Upper lobe of right lung (tissue), 1 donor: ENCODE measurements at places on chromosomes 6 and 20.

GRCh38 chr6:114431641-114432040 is 88.8 kb upstream of the HS3ST5 start:
- no peak for DNase-seq

DNA sequence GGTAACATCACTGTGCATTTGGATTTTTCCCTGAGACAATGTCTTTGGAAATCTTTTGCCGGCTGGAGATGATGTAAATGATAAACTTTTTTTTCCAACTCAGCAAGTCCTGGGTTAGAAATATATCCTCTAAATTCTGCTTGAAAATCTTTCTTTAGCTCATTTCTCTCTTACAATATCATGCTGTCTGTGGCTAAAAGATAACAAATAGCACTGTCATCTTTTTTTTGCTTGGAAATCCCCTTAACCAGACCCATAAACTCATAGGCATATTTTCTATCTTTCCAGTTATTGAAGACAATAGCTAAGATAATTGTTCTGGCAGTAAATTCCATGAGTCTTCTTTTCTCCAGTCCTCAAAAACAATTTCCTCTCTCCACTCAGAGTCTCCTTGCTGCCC is 481.5 kb downstream of the NKAIN2 start:
- DNase-seq, result no peak

DNA sequence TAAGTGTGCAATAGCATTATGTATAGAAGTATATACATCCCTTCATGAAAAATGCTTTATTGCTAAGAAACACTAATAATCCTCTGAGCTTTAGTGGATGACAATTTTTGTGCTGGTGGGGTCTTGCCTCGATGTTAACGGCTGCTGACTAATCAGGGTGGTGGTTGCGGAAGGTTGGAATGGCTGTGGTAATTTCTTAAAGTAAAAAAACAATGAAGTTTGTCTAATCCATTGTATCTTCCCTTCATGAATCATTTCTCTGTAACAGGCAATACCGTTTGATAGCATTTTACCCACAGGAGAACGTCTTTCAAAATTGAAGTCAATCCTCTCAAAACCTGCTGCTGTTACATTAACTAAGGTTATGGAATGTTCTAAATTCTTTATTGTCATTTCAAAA is 816.5 kb upstream of the GJE1 start:
- DNase-seq, result no peak

DNA sequence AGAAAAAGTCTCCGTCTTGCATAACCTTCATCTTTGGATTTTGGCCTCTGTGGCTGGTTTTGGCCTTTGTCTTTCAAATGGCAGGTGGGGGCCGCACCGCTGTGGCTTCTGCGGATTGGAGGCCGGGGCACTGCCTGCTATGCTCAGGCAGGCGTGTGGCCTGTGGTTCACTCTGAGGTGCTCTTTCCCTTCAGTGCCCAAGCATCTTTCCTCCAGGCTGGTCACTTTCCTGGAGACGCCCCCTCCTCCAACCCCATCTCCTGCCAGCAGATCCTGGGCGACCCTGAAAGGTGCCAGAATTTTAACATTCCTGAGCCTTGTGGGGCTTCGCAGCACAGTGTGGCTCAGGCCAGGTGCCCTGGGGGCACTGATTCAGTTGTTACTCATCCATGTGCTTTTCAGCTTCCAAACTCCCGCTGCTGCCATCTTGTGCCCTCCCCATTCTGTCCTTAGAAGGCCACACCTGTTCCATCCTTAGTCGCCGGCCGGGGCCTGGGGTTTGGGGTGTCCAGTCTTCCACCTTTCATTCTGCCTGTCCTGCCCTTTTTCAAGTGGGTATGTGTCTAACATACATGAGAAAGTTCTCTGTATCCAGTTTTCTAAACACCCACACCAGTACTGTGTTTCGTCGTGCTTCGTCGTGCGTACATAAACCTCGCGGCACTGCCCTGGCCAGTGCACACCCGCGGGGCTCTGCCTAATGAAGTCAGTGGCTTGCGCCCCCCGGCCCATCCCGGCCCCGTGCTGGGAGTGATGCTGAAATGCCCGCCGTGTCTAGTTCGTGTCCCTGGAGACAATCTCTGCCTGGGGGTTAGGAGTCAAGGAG is 12.1 kb downstream of the SS18L1 start:
- no peak for DNase-seq

DNA sequence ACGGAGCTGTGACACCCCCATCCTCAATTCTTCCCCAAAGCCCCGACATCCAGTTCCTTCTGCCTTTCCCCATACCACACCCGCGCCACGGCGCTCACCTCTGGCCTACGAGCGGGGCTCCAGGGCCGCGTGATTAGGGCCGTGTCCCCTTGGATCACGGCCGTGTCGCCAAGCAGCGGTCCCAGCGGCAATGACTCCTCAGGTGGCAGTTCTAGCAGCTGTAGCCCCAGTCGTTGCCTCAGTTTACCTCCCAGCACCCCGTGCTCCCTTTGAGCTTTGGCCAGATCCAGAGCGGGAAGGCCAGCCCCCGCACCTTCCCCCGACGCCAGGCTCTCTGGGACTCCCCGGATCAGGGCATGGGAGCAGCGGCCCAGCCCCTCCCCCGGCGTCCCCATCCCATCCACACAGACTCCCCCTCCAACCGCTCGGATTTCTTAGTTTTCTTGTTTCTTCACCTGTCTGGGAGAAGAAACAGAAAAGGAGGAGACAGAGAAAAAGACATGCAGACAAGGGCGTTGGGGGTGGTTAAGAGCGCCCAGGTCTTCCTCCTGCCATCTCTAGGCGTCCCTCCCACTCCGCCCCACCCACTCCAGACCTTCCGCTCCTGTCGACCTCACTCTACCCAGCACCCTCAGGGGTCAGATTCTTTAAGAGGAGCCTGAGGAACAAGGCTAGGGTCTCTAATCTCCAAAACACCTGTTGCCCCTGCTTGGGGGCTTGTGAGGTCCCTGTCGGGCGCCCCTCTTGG is at the start of gene DDAH2:
DDAH2 (minus strand) TSS at position 533 of the 748 bp plus-strand sequence; CDS start at position 395, 138 bp downstream.
- DNase-seq, result no peak

- DNase-seq, result no peak
These were observed 127.4 kb downstream of the MYLK4 start for GRCh38 chr6:2623295-2623694.

GRCh38 chr6:100612094-100612493 is 147.4 kb upstream of the SIM1 start:
- DNase-seq, result no peak

DNA sequence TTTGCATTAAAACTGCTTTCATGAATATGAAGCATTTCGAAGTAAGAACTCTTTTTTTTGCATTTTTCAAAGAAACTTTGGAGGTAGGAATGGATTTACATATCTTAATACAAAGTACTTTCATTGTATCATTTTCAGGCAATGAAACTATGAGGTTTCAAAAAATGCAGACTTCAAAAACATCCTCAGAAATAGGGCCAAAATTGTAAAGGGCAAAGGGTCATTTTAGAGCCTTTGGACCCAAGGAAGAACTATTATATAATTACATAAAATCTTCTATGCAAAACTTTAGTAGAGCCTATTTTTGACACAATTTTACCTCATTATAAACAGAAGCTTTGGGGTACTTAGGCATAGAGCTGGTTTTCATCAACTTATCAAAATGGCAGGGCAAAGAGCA is 4.9 kb downstream of the PRKN start:
- no peak for DNase-seq

DNA sequence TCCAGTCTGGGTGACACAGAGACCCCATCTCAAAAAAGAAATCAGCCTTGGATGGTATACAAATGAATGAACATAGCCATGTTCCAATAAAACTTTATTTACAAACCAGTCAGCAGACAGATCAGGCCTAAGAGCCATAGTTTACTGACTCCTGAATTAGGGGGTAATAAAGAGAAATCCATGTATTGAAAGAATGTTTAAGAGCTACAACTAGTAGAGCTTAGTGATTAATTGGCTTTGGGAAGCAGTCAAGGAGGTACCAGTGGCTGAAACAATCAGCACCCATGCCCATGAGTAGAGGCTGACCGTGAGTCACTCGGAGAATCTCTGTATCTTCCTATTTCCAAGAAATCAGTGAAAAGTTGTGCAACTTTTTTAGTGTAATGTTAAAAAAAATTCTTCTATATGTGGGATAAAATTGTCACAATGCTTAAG is 223.6 kb upstream of the RREB1 start:
- no peak for DNase-seq

- DNase-seq, result peak; percentile 63
These were observed 119.9 kb downstream of the SULF2 start for GRCh38 chr20:47665221-47665991.

GRCh38 chr6:142935553-142936517 is 9.1 kb downstream of the HIVEP2 start:
- DNase-seq, result no peak

DNA sequence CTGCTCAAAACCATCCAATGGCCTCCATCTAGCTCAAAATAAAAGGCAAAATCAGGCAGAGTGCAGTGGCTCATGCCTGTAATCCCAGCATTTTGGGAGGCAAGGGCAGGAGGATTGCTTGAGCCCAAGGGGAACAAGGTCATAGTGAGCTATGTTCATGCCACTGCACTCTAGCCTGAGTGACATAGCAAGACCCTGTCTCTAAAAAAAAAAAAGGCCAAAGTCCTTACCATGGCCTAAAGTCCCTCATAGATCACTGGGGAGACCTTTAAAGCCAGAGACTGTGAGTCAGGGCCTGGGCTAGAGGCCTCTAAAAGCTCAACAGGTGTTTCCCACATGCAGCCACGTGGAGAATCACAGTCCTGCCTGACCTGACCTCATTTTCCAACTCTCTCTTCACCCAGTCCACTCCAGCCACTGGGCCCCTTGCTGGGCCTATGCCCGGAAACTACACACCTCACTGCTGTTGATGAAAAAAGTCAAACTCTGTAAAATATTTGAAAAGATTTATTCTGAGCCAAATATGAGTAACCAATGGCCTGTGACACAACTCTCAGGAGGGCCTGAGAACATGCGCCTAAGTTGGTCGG is 28.2 kb upstream of the TAB2 start:
- DNase-seq, result no peak

DNA sequence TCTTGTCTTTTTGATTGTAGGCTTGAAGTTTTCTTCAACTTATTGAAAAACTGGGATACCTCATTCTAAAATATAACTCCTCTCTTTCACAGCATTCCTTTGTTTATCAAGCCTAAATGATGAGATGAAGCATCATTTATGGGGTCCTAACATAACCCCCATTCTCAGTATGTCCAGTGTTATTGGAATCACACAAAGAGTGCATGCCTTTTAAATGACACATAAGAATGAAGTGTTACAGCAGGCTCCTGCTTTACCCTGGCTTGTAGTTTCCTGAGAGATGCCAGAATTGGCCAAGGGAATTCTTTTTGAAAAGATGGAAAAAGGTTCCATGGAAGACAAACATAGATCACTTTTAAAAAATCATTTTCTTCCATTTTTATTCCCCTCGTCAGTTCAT is 502.4 kb downstream of the BCKDHB start:
- DNase-seq, result no peak

GRCh38 chr6:100216760-100217159 is 222.7 kb upstream of the MCHR2 start:
- no peak for DNase-seq

DNA sequence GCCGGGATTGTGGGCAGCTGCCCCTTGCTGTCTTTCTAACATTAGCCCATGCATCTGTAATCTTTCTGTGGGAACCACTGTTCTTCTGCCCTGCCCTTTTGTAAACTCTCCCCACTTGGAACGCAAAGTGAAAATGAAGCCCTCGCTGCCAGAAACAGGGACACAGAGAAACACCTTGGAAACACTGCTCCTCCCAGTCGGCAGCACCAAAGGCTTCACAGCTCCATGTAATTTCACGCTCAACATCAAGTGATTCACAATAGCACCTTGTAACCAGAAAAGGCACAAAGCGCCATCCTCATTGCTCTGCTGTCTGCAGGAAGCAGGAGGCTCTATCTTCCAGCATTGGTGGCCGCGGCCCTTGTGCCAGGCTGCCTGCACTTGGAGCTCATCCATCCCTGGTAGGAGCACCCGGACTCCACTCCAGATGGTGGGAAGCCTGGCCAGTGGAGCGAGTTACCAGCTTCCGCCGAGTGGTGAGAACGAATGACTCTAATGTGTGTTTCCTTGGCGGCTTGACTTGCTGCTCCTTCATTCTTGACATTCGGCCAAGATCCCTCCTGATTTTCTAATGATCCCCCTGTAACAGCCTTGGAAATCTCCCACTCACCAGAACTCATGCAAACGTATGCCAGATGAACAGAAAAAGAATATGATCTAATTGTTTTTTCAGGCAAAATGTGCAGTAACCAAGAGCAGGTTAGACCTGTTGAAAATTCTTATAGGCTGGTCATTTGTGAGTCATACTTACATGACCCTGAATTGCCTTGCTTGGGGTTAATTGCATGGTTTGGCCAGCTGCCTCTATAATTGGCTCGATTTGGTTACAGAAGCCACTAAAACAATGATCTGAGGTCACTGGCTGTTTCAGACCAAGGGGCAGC is 169.1 kb upstream of the CDYL start:
- DNase-seq, result no peak

DNA sequence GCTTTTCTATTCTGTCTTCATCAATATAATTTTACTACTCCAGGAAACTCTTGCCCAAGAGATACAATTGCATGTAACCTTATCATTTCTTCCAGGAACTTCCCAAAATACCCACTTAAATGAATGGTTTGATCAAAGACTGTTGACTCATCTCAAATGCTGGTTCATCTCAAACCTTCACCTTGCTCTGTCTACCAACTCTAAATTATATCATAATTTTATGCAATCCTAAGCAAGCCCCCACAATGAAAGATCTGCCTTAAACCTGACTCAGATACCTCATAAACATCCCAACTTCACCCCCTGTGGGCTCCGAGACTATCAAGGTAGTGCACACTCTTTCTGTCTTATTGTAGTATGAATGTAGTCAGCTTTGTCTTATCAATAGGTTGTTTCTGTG is 65.5 kb upstream of the GCM1 start:
- DNase-seq, result no peak

- no peak for DNase-seq
These were observed 32.9 kb downstream of the DCBLD1 start for GRCh38 chr6:117515326-117515725.

DNA sequence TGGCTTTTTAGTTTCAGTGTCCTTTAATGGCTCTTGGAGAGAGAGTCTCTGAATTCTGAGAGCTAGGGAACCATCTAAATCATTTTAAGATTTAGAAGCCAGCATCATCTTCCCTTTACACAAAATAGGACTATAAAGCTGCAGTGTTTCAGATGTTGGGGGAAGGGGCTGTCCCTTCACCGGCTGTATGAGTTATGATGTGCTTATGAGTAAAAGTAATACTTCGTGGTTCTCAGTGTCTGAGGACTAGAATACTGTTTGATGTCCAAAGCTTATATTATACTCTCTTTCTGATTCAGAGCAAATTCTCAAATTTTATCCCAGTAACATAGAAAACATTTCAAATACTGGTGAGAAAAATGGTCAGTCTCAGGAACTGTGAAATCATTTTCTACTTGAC is 63.5 kb upstream of the FAM8A1 start:
- DNase-seq, result no peak

DNA sequence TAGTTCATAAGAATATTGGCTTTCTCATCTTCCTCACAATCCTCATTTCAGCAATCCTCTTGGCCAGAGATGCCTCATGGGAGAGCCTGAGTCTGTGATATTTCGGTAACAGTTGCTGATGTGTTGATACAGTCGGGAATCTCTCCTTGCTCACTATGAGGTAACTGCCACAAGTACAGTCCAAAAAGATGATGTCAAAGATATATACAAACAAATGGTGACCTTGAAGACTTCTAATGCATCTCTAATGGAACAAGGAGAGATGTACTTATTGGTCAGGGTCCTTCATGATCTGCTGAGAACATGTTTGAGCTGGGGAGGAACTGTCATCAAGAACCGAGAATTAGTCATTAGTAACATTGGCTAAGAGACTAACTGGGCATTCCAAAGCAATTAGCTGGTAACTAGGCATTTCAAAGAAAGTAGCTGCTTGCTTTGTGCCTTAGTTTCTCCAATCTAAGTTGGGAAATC is 56.1 kb downstream of the FILIP1 start:
- DNase-seq, result no peak

GRCh38 chr20:46857061-46857831 is 37.4 kb upstream of the EYA2 start:
- no peak for DNase-seq
